ENCODE measurements at places on chromosomes 12 and 14.
A peak's percentile ranks its signal among the peaks of the same experiment; 100 is the strongest.

- DNase-seq = no peak
Measured at GRCh38 chr14:89214221-89214965, 202.6 kb downstream of the FOXN3 start.

DNA sequence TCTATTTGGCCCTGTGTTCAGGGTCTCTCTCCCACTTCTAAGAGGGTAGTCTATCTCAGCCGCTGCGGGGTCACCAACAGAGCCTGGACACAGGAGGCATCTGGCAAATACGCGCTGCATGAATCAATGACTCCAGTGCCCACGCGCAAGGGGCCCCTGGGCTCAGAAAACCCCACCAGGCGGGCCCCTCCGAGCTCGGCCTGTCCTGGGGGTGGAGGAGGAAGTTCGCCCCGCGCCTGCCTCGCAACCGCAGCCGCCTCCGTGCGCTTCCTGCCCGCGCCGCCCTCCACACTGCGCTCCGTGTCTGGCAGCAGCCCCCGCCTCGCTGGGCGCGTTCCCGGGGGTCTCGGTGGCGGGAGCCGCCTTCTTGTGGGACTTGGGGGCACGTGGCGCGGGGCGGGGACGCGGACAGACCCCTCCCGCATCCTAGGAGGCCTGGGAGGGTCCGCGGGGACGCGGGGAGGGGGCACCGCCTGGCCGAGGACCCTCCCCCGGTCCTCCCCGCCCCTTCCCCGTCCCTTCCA lies 811 bp upstream of the FBRSL1 start:
- DNase-seq = no peak

DNA sequence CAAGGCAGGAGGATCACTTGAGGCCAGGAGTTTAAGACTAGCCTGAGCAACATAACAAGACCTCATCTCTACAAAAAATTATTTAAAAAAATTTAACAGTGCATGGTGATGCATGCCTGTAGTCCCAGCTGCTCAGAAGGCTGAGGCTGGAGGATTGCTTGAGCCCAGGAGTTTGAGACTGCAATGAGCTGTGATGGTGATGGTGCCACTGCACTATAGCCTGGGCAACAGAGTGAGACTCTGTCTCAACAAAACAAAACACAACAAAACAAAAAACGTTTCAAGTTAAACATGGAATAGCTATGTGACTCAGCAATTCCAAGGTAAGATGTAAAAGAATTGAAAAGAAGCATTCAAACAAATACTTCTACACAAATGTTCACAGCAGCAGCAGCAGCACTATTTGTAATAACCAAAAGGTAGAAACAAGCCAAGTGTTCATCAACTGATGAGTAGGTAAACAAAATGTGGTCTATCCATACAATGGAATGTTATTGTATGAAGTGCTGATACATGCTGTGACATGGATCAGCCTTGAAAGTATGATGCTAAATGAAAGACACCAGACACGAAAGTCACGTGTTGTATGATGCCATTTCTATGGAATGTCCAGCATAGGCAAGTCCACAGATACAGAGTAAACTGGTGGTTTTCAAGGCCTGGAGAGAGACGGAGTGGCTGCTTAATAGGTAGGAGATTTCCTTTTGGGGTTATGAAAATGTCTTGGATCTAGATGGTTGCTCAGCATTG lies 31.4 kb downstream of the CFAP251 start:
- no peak for DNase-seq

DNA sequence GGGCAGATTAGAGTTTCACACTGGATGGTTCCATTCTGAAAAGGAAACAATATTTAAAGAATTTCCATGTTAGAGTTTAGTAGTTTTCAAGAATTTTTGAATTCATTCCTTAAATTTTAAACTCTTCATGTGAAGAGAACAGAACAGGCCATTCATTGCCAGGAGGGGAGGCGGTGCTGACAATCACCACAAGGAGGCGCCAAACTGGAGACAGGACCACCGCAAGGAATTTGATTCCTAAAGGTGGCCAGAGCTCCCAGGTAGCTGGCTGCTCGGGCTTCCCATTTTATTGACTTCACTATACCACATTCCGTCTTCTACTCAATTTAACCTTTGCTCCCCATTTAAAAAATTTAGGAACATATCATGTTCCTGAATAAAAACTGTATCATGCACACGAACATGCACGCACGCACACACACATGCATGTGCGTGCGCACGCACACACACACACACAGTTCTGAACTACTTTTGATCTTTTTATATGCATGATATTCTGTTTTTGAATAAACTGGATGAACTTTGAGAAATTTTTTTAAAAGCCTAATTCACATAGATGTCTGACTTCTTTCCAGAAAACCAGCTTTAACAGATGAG lies 101.2 kb downstream of the NELL2 start:
- DNase-seq = peak; percentile 0

DNA sequence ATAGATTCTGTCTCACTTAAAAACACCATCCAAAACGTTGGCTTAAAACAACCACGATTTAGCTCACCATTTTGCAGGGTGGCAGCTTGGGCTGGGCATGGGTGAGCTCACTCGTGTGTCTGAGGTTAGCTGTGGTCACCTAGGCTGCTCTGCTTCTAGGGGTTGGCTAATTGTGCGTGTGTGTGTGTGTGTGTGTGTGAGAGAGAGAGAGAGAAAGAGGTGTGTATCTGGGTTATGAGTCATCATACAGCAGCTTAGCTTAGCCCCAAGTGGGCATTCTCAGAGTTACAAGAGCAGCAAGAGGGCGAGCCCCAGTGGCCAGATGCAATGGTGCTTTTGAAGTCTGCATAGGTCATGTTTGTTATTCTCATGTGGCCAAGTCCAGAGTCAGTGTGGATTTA lies 6.0 kb downstream of the FBXW8 start:
- DNase-seq = peak; percentile 79

- no peak for DNase-seq
Measured at GRCh38 chr12:6952121-6952862, 1.1 kb downstream of the PTPN6 start.

DNA sequence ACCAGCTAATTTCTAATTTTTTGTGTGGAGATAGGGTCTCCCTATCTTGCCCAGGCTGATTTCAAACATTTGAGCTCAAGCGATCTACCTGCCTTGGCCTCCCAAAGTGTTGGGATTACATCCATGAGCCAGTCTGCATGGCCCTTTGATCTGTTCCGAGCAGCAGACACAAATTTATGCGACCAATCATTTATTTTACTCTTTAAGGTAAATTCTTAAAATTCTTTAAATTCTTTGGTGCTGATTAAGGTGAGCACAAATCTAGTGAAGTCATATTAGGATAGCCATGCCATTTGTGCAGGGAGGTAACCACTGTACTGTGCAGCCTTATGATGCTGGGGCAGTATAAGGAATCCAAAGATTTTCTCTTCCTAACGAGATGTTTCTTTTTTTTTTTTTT lies 135.7 kb downstream of the SRGAP1 start:
- no peak for DNase-seq

- DNase-seq = no peak
Measured at GRCh38 chr14:22471545-22472121, 117.4 kb downstream of the DAD1 start.

- no peak for DNase-seq
Measured at GRCh38 chr14:100374270-100374669, 51.1 kb downstream of the SLC25A47 start.

DNA sequence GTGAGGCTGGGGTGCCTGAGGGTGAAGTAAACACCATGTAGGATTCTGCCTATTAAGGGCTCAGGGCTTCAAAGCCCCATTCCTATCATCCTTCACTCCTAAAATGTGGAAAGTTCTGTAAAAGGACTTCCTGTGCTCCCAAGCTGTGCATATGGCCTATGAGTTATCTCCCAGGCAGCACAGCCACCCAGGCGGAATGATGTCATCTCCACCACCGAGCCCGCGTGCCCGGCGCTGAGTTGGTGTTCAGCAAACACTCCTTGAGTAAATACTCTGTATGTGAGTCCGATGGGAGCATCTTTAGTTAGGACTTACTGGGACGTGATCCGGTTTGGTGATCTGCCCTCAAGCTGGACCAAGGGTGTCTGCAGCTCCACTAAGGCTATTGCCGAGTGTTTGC lies 437.3 kb downstream of the MED13L start:
- DNase-seq = no peak

- peak; percentile 78 for DNase-seq
Measured at GRCh38 chr14:76456200-76456599, 80.3 kb downstream of the ESRRB start.

- DNase-seq = no peak
Measured at GRCh38 chr14:23130871-23131270, 11.8 kb upstream of the CEBPE start.

- no peak for DNase-seq
Measured at GRCh38 chr12:49332441-49332861, 4.5 kb downstream of the C1QL4 start.

GRCh38 chr14:59187802-59188460 lies 536 bp upstream of the DAAM1 start:
- peak; percentile 31 for DNase-seq

- no peak for DNase-seq
Measured at GRCh38 chr12:124543052-124543589, 24.3 kb downstream of the NCOR2 start.

- no peak for DNase-seq
Measured at GRCh38 chr14:102256716-102257115, 48.2 kb downstream of the MOK start.

All from HTR-8/SVneo (cell line).